Nephron progenitor cell (in vitro differentiated cells): ENCODE measurements at places on chromosomes 16 and 17.
A peak's percentile ranks its signal among the peaks of the same experiment; 100 is the strongest.

- DNase-seq, result no peak
These were observed 17.3 kb downstream of the LLGL2 start for GRCh38 chr17:75542728-75543336.

- DNase-seq, result no peak
These were observed 47.9 kb upstream of the NLK start for GRCh38 chr17:27994586-27994985.

- no peak for DNase-seq
These were observed 264.8 kb upstream of the RPL38 start for GRCh38 chr17:73938706-73939105.

DNA sequence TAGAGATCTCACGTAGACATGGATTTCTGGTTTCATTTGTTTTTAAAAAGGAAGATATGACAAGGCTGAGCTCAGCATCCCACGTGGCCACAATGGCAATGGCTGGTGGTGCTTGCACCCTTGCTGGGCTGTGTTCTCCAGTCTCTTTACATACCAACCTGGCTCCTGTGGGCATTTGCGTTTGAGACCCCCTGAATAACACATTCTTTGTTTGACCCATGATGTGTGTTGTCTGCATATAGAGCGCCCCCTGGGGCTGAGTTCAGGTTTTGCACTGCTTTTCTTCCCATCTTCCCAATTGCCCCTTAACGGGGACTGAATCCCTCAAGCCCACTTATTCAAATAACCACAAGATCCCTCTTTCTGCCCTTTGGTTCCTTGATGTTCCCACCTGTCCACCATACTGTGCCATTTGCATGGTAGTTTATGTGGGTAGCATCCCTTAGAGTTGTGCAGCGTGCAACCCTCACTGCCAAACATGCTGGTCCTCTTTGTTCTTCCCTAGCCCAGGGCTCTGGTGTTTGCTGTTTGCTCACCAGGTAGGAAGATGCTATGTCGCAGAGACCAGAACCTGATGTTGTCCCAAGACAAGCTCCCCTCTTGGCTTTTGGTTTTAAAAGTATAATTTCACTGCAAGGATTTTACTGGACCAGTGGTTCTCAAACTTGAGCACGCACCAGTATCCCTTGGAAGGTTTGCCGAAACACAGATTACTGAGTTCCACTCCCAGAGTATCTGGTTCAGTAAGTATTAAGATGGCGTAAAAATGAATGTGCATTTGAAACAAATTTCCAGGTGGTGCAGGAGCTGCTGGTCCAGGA, 38.5 kb upstream of the NKD1 start:
- DNase-seq, result no peak

DNA sequence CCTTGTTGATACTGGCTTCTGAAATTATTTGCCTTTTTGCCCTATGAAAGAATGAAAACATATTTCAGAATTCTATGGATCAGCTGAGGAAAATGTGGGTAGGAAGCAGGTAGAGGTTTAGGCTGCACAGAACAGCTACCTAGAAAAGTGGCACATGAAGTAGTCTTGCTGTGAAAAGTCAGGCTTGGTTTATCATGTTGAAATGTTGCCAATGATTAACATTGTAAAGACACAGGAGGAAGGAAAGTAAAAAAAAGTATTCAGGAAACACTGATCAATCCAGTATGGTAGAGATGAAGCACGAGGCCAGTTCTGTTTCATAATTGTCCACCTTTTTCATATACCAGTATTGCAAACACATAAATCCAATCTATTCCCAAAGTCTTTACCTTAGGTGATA, 29.9 kb downstream of the ABCA6 start:
- no peak for DNase-seq

DNA sequence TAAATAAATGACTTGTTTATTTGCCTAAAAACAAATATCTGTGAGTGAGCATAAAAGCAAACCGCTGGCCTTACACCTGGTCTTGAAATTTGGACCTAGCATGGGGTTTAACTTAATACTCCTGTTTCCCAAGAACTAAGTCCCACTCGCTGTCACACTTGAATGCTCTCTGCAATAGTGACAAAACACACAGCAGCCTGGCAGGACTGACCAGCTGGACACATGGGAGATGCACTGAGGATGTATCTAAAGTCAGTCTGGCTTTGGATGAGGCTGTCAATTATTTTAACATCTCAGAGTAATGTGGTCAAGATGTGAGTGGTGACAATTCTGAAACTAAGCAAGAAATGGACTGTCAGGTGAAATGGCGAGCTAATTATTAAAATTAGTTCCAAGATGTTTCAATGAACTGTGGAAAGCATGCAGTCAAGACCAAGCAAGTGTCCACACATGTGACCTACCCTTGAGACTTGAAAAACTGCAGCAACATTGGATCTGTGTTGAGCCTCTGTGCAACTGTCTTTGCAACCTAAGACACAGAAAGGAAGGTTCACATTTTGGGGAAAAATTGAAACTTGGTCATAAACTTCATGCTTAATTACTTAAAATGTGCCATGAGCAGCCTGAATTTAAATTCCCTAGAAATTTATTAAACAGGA, 16.6 kb downstream of the LITAFD start:
- DNase-seq, result no peak

DNA sequence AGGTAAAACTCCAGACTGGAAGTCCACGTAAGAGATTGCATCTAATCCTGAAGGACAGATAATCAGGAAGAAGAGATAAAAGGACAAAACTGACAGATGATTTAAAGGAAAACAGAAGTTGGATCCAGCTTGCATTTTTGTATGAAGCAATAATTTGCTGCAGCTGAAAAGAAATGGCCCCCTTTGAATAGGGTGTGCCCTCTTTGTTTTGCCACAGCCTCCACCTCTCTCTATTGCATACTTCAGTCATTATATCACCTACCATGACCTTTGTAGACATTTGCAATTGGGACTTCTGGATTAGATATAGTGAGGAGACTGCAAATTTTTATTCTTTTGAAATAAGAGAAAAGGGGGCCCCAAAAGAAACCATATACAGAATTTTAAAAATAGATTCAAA, 8.1 kb downstream of the NOG start:
- DNase-seq, result no peak

GRCh38 chr17:82003411-82004381, 19.0 kb downstream of the CENPX start:
- peak; percentile 65 for DNase-seq

DNA sequence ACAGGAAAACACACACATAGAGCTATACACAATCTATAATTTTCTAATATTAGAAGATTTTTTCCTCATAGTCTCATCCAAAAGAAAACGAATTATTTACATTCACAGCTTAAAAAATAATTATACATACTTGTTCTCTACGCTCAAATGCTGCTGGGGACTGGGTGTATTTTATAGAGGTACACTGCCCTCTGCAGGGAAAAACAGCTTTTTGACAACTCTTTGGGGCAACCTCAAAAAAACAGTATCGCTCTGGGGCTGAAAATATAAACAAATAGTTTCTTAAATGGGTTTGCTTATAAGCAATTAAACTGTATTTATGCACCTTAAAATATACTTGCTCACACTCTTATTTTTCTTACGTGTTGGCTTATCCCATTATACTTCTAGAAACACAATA, 261.8 kb upstream of the PSMD7 start:
- peak; percentile 13 for DNase-seq
